Sciatic nerve (tissue), 2 donors: ENCODE measurements at places on chromosomes 2 and 18.

DNA sequence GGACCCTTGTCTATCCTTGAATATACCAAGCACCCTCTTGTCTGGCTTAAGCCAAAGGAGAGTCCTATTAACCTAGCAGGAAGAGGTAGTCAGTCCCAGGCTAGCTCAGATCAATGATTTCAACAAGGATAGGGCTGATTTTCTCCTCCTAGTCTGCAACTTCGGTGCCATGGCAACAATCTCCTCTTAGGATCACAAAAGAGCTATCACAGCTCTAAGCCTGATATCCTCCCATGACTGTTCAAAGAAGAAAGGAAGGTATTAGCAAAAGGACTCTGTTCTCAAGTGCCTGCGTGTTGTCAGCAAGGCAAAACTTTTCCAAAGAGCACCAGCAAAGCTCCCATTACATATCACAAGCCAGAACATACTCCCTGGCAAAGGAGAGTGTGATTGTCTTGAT is 58.7 kb upstream of the DDX18 start:
- DNase-seq: no peak

GRCh38 chr2:6475155-6475940 is 390.4 kb downstream of the CMPK2 start:
- no peak for DNase-seq

- DNase-seq: no peak
Measured at GRCh38 chr2:151638191-151638933, 95.9 kb downstream of the NEB start.

DNA sequence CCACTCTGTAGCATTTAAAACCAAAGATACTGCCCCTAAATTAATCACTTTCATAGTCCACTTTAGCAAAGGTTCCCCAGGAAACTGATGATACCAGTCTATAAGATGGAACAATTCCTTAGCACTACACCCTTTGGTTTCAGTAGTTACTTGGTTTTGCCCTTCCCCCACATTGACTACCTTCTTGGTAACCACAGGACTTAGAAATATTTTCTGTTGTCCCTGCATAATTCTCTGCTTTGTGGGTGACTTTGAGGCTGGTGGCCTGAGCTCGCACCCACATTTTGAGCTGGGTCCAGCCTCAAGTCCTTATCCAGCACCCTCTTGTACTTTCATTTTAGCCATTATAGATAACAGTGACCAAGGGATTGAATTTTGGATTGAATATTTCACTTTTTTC is 23.1 kb downstream of the ELP2 start:
- no peak for DNase-seq

DNA sequence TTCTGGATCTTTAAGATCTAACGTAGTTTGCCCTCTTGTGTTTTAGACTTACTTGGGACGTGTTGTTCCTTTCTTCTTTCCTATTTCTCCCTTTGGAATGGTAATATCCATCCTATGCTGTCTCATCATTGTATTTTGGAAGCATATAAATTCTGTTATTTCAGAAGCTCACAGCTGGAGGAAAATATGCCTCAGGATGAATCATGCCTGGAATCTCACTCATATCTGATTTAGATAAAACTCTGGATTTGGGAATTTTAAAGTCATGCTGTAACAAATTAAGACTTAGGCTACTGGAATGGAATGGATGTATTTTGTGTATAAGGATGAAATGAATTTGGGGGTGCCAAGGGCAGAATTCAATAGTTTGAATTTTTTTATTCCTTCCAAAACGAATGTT is 245.2 kb upstream of the GULP1 start:
- no peak for DNase-seq

GRCh38 chr2:86368161-86368824 is 30.9 kb upstream of the REEP1 start:
- DNase-seq: no peak

GRCh38 chr2:159399716-159400415 is 113.4 kb upstream of the WDSUB1 start:
- no peak for DNase-seq

DNA sequence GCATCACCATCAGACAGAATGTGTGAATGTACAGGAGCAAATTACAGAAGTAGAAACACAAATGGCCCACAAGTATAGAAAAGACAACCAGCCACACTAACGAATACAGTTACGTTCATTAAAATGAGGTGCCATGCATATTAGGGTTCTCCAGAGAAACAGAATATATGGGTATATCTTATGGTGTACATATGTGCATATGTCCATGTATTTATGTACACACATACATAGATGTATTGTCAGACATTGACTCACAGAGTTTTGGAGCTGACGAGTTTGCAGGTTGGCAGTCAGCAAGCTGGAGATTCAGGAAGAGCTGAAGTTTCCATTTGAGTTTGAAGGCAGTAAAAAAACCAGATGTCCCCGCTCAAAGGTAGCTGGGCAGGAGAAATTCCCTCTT is 33.0 kb downstream of the COPS9 start:
- DNase-seq: no peak

GRCh38 chr18:60599267-60599666 is 226.7 kb upstream of the MC4R start:
- no peak for DNase-seq

- DNase-seq: peak; percentile 81
Measured at GRCh38 chr2:27123302-27124150, at the start of gene ABHD1. Gene ABHD1, plus strand, starts transcription at chr2:27123815. Its CDS starts 134 bp downstream, at chr2:27123949.

GRCh38 chr2:40512256-40512655 is 60.4 kb upstream of the SLC8A1 start:
- DNase-seq: no peak

- DNase-seq: no peak
Measured at GRCh38 chr2:41483226-41483625, 564.6 kb upstream of the PKDCC start.

DNA sequence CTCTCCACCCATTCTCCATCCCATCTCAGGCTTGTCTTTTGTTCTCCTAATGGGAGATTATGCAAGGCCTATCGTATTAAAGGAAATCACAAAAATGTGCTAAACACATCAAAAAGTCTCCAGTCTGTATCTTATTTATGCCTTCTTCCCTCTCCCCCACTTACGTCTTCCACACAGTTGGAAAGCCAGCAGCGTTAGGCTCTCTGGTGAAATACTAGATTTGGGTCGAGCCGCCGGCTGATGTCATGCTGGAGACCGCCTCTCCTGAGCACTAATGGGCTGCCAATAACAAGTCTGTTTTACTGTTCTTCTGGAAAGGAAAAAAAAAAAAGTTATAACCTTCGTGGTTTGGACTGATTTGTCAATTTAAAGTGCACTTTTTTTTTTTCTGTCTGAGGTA is 182.7 kb upstream of the SIX2 start:
- DNase-seq: peak; percentile 73

- DNase-seq: no peak
Measured at GRCh38 chr18:75344161-75344560, 83.3 kb downstream of the SMIM21 start.

GRCh38 chr18:10519366-10519765 is 6.5 kb upstream of the NAPG start:
- DNase-seq: no peak

DNA sequence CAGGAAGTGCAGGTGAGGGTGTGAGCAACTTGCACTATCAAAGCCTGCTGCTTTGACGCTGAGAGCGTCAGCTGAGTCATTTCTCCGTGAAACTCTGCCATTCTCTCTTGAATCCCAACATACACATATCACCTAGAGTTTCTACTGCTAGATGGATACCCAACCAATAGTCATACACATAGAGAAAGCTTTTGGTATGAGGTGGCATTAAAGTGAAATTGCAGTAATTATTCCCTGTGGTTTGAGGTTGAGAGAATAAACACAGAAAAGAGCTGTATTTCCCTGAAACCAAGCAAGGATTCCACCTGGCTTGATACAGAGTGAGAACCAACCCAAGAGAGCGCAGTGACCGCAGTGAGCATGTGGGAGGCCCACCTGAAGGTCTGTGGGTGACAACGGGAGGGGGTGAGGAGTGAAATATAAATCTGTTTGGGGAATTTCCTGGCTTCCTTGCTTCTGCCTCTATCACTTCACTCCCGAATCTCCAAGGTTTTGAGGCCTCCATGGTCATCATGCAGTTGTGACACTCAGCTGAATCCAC is 28.8 kb upstream of the TMEM18 start:
- DNase-seq: no peak

GRCh38 chr2:18649502-18650135 is 60.2 kb upstream of the NT5C1B start:
- DNase-seq: no peak

DNA sequence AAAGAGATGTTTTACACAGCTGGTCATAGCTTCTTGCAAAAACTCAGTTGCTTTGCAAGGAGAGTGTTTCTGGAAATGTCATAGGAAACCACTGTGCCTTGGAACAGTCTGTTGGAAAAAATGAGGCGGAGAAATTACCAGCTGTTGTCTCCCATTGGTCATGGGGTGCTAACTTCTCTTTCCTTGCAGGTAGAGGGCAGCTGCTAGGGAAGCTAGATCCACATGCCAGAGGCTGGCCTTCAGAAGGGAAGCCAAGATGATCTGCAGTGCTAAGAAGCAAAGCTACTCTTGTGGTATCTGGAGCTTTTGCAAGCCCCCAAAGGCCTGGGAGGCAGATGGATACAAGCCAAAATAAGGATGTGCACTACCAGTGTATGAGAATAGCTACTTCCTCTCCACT is 34.8 kb upstream of the LAMA1 start:
- no peak for DNase-seq

- no peak for DNase-seq
Measured at GRCh38 chr18:829432-829831, 17.4 kb upstream of the YES1 start.
